RPMI8226 (cell line): ENCODE measurements at places on chromosomes 4 and X.

GRCh38 chr4:23036921-23037495, 344.3 kb downstream of the GBA3 start:
- DNase-seq = no peak

DNA sequence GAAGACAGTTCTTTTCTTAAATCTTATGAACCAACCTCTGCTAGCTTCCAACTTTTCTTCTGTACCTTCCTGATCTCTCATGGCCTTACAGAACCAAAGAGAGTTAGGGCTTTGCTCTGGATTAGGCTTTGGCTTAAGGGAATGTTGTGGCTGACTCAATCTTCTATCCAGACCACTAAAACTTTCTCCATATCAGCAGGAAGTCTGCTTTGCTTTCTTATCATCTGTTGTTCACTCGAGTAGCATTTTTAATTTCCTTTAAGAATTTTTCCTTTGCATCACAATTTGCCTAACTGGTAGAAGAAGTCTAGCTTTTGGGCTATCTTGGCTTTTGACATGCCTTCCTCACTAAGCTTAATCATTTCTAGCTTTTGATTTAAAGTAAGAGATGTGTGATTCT, 167.0 kb downstream of the TBCK start:
- no peak for DNase-seq

DNA sequence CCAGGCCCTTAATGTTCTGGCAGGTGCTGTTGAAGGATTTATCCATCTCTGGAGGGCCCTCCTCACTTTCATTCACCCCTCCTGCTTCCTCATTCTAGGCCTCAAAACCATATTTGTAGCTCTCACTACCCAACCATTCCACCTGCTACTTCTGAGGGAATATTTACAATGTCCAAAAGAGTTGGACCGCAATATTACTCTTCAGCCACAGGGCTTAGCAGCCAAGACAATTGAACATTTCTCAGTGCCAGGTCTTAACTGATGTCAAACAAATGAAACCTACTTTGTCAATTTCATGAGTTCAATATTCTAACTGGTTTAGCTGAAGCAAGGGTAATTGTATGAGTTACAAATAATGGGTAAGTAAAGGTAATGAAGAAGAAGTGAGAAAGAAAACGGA, 113.2 kb downstream of the ENOX2 start:
- no peak for DNase-seq

DNA sequence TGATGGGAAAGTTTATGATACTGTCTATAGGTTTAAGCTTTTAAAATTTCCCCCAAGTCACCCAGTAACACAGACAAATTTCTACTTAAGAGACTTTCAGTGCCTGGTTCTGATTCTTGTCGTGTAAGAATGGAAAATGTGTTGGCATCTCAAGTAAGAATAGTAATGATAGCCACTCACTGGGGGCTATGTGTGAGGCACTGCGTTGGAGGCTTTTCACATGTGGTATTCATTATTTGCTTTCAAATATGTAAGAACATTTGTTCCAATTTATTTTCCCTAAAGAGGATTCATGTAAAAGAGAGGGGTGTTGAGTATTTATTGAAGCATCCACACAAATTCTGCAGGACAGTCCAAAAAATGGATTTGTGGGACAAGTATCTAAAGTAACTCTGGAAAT, 143.6 kb downstream of the FNIP2 start:
- DNase-seq = no peak

DNA sequence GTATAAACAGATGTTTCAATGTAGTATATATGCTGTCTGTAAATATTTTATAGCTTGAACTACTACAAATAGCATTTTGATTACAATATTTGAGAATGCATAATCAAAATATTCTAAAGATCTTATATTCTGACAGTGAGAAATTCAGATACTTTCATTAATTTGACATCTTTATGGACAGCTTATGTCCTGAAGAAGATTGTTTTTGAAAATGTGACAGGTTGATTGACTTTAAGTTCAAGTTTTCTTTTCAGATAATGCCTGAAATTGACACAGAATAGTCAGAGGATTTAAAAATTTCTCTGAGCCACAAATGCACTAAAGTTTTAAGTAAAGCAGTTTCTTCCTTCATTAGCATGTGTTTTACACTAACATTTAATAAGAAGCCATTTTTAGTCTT, 799.8 kb downstream of the CCSER1 start:
- no peak for DNase-seq

DNA sequence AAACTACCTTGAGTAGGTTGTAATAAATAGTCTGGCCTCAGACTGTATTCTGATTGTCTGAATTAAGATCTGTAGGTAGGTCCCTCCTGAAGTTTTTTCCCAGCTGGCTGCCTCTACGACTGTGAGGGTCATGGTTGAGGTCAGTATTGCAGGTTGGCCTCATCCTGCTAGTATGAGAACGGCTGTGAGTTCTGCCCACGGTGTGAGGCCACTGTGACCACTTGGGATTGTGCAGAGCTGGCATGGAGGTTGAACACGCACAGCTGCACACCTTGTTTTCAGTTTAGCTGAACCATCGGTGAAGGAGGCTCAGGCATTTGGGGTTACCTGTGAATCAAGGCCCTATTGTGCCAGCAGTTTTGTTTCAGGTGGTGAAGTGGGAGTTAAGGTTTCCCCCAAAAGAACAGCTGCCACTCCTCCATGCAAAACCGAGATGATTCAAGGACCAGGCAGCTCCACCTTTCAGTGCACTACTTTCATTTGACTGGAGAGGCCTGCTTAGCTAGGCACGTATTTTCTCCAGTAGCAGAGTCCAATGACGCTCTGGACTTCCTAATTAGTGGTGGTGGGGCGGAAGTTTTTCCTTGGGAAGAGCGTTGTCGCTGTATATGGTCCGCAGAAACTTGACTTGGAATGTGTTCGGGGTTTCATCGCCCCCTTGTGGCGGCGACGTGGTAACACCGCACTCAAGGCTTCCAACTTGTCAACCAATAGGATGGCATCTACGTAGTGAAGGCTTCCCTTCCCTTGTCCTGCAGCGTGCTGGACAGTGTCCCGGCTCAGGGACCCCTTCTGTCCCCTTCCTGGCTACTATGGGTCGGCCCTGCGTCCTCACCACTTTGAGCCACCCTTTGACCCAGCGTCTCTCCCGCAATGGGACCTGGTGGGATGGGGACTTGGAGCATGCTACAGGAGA, 13.8 kb downstream of the CMC4 start:
- peak; percentile 41 for DNase-seq

- DNase-seq = no peak
Measured at GRCh38 chr4:40333921-40334352, 1.2 kb upstream of the CHRNA9 start.

DNA sequence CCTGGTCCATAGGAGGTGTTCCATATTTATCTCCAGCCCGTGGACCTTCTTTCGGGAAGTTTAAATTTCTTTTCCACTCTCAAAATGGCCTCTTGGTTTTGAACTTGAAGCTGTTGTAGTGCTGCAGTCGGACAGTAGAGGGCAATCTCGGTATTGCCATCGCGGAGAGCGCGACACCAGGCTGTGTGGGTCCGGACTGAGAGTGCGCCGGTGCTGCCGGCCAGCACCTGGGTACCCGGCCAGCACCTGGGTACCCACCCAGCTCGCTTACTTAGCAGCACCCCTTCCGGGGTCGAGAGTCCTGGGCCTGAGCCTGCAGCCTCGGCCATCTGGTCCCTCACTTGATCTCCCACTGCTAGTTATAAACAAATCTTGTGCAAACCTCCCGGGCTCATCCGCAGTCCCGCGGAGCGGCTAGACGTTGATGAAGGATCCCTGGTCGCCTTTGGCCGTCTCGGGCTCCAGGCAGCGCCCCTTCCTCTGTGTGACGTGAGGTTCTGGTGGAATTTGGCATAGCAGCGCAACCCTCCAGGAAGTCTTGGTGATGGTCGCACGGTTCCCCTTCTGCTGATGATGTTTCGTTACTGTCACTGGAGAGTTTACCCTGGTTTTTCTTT, 18.0 kb downstream of the FAM9A start:
- DNase-seq = peak; percentile 45

DNA sequence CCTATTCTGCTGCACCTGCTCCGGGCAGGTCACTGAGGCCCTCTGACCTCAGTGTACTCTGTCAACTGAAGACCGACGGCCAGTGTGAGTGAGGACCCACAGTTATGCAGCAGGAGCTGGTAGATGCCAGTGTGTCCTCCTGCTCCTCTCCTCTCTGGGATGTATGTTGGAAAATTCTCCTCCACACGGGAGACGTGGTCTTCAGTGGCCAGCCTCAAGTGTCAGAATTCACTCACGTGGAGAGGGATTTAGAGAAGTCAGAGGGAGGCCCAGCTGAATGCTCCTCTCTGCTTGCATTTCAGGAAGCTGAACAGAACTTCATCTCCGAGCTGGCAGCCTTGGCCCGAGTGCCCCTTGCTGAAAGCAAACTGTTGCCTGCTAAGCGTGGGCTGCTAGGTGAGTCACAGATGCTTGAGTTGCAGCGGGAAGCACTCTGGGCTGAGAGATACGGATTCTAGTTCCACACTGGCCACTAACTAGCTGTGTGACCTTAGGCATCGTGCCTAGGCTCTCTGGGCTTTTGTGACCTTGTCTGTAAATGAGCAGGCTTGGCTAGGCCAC, 83.6 kb downstream of the CRMP1 start:
- DNase-seq = no peak

DNA sequence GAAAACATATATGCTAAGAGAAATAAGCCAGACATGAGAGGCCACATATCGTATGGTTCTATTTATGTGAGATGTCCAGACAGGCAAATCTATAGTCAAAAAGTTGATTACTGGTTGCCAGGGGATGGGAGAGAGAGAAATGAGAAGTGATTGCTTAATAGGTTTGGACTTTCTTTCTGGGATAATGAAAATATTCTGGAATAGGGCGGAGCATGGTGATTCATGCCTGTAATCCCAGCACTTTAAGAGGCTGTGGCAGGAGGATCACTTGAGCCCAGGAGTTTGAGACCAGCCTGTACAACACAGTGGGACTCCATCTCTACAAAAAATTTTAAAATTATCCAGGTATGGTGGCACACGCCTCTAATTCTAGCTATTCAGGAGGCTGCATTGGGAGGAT, 22.4 kb downstream of the RBM47 start:
- DNase-seq = no peak

GRCh38 chrX:4197971-4198370, 484.5 kb upstream of the PRKX start:
- DNase-seq = no peak

DNA sequence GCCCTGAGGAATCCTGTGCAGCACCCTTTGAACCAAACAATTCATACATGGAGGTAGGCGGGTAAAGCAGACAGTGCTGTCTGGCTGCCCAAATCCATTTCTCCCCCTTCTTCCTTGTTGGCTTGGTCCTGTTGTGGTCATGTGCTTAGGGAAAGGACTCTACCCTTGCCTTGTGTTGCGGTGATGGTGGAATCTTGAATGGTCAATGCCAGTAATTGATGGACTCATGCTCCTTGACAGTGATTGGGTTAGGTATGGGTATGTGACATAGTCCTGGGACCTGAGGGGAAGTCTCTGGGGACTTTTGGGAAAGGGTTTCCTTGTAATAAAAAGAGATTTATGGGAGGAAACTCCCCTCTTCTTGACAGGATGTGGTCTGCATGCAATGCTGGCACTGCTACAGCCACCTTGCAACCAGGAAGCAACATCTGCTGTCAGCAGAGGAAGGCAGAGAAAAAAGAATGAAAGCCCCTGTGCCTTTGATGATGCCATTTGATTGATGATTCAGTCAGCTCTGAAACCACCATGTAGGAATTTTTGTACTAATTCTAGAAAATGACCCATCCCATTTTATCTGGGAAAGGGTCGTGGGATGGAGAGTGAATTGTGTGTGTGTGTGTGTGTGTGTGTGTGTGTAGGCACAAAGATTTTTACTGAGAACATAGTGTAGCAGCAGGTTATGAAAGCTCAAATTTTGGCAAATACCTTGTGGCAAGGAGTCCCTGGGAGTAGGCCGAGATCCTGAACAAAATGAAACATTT, 30.0 kb upstream of the HUWE1 start:
- no peak for DNase-seq

- DNase-seq = no peak
Measured at GRCh38 chrX:125340490-125340889, 20.8 kb downstream of the TEX13C start.

GRCh38 chrX:46580613-46581012, 7.0 kb downstream of the CHST7 start:
- no peak for DNase-seq

DNA sequence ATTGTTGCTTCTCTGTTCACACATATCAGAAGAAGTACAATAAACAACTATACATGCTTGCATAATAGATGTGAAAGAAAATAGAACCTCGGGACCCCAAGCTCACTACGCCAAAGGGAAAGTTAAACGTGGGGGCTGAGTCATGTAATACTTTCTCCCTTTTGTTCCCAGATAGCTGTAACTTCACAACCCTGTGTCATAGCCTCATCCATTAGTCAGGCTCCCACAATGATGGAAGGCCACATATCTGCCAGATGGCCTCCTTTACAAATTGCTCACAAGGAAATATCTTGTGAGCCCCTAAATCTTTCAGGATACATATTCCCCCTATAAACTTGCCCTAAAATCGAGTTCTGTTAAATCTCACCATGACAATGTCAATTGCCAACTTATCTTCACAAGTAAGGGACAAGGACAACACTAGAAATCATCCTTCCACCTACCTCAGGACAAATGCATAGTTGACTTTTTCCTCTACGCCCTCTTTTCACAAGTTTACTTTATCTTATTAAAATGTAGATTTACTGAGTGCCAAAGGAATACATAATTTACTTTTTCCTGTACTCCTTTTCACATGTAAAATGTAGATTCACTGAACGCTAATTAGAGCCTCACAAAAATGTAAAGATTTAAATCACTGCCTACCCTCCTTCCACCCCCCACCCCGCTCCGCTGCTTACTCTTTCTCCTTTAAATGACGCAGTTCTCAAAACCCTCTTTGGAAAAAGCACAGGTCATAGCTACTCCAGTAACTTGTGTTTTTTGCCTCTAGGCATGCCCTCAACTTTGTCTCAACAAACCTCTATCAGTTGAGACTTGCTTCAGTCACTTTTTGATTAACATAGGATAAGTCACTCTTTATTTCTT, 477.1 kb downstream of the DTHD1 start:
- DNase-seq = no peak

DNA sequence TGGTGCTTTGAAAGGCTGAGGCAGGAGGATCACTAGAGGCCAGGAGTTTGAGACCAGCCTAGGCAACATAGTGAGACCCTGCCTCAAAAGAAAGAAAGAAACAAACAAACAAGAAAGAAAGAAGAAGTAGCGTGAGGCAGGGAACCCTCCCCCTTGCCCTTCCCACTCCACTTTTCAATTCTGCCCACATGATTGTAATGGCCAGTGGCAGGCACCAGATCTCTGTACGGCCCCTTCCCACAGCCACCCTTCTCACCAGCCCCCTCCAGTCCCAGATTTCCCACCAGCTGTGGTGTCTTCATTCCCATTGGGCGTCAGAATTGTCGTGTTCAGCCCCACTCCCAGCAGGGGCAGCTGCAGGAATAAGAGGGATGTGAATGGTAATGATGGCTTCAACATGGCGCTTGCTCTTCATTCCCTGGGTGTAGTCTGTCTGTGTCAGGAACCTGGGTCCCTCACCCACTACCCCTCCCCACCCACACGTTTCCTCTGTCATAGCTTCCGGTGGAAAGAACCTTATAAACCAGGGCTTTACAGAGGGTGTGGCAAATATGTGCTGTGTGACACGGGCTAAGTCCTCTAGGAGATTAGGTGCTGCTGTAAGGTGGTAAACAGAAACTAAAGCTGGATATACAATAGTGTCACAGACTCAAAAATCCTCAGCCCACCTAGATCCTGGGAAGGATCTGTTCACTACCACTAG, at the start of gene IL2RG:
TSS of gene IL2RG (minus strand) at position 437 of the 703 bp plus-strand sequence. CDS start at position 399, 38 bp downstream.
- DNase-seq = peak; percentile 23

- DNase-seq = no peak
Measured at GRCh38 chrX:71105628-71106027, 912 bp downstream of the CXorf65 start.

- no peak for DNase-seq
Measured at GRCh38 chrX:17882680-17883079, 21.6 kb upstream of the RAI2 start.

- DNase-seq = peak; percentile 39
Measured at GRCh38 chr4:67746797-67747495, 7.2 kb downstream of the GNRHR start.
